OCI-LY7 (cell line): ENCODE measurements at places on chromosomes 2 and 18.

DNA sequence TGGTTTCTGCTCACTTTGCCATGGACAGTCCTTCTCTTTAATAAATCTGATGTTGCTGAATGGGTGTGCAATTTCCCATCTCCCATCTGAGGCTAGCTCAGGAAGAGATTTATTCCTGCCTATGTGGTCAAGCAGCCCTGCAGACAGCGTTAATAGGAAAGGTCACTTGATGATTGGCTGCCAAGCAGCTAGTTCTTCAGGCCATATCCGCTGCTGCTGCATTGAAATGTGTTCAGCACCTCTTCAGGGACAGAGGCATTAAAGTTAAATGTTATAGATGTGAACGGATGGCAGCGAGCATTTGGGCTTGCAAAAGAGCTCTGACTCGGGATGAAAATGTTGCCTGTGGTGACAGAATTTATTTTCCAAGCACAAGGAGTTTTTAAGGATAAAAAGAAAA, 474.2 kb downstream of the PIK3C3 start:
- no peak for DNase-seq

GRCh38 chr18:2547477-2548087, 23.7 kb downstream of the METTL4 start:
- DNase-seq = peak; percentile 80

DNA sequence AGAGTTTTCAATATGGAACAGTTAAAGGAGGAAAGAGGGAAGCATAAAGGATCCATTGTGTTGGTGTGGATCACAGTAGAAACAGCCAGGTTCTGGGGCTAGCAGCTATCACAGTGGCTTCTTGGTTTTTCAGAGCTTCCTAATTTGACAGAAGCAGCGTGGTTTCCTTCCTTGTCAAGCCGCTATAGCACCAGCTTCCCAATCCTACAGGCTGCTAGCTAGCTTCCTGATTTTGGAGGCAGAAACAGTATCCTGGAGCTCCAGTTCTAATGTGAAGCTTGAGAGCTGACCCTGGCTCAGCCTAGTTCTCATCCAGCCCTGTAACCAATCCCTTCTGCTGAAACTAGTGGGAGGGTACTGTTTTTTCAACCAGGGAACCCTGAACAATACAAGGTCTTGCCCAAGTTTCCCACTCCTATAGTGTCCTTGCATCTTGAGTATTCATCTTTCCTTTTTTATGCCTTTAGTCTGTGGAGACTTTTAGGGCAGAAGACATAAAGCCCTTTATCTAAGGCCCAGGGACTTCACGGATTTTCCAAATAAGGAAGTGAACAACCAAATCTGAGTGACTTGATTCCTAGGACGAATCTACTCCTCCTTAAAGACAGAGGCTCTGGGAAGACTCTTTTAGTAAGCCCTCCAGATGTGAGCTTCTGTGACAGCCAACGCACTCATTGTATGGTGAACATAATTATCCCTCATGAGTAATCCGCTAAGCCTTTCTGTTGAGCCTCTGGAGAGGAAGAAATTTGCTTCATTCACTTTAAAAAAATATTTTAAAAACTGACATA, 33.8 kb downstream of the CCDC93 start:
- DNase-seq = no peak

DNA sequence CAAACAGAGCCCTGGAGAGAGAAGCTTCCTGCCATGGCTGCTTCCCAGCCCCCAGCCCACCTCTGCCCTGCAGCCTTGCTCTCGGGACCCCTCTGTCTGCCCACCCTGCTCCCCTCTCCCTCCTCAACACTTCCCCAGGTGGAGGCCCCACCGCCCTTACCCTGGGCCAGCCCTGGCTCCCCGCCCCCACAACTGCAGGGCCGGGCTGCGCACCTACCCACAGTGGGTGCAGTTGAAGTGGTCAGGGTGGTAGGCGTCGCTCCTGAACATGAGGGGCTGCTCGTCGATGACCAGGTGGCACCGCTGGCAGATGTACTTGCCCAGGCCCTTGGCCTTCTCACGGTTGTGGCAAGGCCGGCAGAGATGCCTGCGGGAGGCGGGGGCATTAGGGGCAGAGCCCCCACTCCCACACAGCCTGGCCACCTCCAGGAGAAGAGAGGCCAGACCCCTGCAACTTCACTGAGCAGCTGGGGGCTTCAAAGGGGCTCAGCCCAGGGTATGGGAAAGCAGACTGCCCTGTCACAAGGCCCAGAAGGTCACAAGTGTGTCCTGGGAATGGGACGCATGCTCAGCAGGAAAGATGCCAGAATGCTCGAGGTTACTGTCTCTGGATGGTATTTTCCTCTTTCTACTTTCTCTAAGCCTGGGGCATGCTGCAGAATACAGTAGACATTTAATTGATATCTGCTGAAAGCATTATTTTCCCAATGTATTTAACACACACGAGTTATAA, 3.1 kb upstream of the GPR17 start:
- DNase-seq = no peak

DNA sequence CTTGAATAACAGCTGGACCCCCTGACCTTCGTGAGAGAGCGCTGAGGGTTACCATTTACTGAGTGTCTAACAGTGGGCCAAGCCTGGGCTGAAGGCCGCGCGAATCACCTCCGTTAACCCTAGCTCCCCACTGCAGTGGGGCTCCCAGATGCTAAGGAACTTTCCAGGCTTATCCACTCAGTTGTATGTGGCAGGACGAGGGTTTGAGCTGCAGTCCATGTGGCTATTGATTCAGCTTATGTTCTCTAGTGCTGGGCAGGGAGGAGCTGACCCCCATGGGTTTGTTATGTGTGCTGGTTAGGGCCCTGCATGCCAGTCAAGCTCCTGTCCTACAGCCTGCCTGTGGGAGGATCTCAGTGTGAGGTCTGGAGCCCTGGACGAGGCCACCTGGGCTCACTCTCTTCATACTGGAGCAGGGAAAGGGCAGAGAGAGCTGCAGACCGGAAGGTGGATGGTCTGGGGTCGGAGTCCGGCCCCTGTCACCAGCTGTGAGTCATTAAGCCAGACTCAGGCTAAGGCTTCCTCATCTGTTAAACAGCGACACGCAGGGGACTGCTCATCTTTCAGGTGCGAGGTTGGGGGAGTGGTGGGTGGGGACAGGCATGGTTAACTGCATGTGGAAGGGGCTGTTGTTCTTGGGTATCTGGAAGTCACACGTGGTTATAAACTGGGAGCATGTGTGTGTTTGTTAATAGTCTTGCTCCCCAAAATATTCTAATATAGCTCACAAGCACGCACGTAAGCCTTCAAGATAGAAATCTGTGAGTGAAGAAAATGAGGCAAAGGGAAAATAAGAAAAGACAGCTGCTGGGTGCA, 6.6 kb downstream of the PSD4 start:
- no peak for DNase-seq

DNA sequence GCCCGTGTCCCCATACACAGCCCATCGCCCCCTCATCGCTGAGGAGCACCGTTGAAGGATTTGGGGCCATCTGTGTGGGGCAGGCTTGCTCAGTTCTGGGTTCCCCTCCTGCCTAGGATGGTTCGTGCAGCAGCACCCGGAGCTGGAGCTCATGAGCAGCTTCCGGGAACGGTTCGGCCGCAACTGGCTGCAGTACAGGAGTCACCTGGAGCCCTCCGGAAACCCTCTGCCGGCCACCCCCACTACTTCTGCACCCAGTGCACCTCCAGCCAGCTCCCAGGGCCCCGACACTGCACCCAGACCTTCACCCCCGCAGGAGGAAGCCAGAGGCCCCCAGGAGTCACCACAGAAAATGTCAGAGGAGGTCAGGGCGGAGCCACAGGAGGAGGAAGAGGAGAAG, 10.3 kb downstream of the STK11IP start:
- DNase-seq = no peak

GRCh38 chr2:219059725-219060682, 717 bp downstream of the IHH start:
- no peak for DNase-seq

DNA sequence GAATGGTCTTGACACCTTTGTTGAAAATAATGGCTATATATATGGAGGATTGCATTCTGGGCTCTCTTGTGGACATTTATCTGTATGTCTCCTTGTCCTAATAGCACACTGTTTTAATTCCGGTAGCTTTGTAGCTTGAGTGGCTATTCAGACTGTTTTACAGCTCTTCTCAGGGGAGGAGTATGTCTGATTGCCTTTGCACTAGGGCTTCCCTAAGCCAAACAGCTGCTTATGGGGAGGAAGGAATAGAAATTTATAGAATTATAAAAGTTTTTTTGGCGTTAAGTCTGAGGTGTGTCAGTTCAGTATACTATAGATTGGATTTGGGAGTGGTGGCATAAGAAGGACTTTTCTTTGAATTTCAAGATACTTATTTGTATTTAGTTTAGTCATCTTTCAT, 12.6 kb downstream of the SEH1L start:
- DNase-seq = no peak

- DNase-seq = no peak
These were observed 558 bp upstream of the CEP192 start for GRCh38 chr18:12990641-12990966.
